ENCODE measurements at places on chromosomes 1 and 21. TPM values are rescaled to one million over a fixed set of nuclear protein-coding genes. Genes with fewer than 3 reads are reported as not detected.

DNA sequence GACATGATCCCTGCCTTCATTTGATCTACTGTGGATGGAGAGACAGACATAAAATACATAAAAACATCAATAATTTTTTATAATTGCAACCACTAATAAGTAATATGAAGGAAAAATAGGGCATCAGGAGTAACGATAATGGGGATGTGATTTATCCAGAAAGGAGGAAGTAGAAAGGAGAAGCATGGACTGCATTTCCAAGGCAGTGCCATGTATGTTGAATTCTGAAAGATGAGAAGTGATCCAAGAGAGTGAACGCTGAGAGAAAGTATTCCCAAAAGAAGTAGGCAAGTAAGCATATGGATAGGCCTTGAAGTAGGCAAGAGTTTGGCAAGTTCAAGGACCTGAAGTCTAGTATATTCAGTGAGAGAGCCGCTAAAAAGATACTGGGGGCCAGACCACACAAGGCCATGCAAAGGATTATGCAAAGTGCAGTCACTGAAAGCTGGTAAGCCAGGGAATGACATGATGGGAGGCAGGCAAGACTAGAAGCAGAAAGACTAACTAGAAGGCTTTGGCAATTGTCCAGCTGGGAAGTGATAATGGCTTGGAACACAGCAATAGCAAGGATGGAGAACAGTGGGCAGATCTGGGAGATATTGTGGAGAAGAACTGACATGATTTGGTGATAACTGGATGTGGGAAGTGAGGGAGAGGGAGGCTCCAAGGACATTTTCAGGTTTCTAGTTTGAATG is 85.9 kb downstream of the TM2D1 start:
- H3K27me3 ChIP-seq = no peaks in the 10 kb centered on the region
- peak overlapping the region; percentile 76 for H3K27ac ChIP-seq
- H3K36me3 ChIP-seq = no peaks in the 10 kb centered on the region

GRCh38 chr21:35032474-35033263 is 16.4 kb downstream of the RUNX1 start:
- no peaks in the 10 kb centered on the region for H3K27me3 ChIP-seq
- H3K4me3 ChIP-seq = no peak overlapping the region
- no peaks in the 10 kb centered on the region for H3K4me1 ChIP-seq
- DNase-seq = no peak
- H3K36me3 ChIP-seq = no peaks in the 10 kb centered on the region

GRCh38 chr1:121516234-121516967 is 331.6 kb downstream of the SRGAP2C start:
- no peak overlapping the region for H3K27ac ChIP-seq
- no peaks in the 10 kb centered on the region for H3K4me1 ChIP-seq
- no peak for DNase-seq
- H3K27me3 ChIP-seq = peaks cover 3% of the 10 kb centered on the region
- no peak overlapping the region for H3K4me3 ChIP-seq

GRCh38 chr1:85290826-85291225 is 14.4 kb upstream of the BCL10 start:
- no peaks in the 10 kb centered on the region for H3K4me1 ChIP-seq
- DNase-seq = no peak
- H3K27me3 ChIP-seq = no peaks in the 10 kb centered on the region
- H3K4me3 ChIP-seq = no peak overlapping the region
- no peak overlapping the region for H3K27ac ChIP-seq

- no peaks in the 10 kb centered on the region for H3K4me1 ChIP-seq
- DNase-seq = no peak
- H3K36me3 ChIP-seq = no peaks in the 10 kb centered on the region
- H3K27ac ChIP-seq = no peak overlapping the region
- H3K27me3 ChIP-seq = no peaks in the 10 kb centered on the region
- no peak overlapping the region for H3K4me3 ChIP-seq
Observed at GRCh38 chr1:31432592-31433395, 19.8 kb downstream of the SERINC2 start.

DNA sequence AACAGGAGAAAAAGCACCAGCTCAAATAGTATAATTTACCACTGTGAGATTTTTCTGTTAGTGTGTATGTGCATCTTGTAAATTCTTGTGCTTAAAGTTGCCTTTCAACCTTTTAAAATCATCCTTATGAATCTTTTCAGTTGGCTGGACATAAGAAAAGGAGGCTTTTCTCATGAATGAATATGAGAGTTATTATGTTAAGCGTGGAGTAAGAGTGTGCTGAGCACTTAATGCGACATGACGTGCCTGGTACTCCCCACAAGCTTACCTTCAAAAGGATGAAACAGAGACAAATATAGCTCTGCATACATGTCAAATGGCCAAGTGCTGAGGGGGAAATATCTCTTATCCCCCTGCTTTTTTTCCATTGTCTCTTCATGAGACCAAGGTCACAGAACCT is 85.3 kb upstream of the ADGRL2 start:
- DNase-seq = no peak
- H3K27ac ChIP-seq = no peak overlapping the region
- H3K4me1 ChIP-seq = no peaks in the 10 kb centered on the region
- no peaks in the 10 kb centered on the region for H3K27me3 ChIP-seq
- H3K4me3 ChIP-seq = no peak overlapping the region

DNA sequence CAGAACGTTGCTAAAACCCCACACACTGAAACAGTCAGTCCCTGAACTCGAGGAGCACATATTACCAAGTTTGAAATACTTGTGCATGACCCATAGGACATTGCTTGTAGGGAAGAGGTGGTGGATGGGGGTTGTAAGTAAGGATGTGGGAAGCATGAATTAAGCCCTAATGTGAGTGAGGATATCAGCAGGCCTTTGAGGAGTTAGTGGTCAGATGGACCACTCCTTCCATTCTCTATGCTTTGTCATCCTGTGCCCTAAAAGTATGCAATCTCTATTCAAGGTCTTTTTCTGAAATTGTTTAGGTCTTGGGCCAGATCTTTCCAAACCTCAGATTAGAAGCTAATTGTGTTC is 70.9 kb upstream of the SAMSN1 start:
- no peak overlapping the region for H3K4me3 ChIP-seq
- no peak overlapping the region for H3K27ac ChIP-seq
- no peaks in the 10 kb centered on the region for H3K36me3 ChIP-seq

DNA sequence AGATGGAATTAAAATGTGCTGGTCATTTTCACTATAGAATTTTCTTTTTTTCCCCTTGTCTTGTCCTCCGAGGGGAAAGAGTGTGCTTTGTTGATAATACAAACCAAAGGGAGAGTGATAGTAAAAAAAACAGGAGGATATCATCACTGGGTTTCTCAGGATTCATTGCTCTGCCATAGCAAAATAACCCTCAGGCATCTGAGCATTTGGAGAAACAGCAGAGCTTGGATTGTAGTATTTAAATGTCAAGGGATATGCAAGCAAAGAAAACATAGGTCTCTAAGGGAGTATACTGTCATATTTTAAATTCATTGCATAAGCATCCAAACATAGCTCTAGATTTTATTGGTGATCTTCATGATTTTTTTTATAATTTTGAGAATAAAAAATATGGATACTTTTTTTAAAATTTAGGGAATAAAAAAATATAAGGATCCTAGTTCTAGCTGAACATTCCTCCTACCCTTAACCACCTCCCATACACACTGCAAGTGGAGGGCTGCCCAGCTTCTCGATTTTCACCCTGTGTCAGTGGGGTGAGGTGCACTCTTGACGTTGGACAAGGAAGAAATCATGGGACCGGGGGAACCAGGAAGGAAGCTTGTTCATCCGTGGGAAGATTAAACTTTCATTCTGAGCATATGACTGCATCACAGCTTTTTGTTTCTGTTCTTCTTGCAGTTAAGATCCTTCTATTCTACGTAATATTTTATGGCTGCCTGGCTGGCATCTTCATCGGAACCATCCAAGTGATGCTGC is 4.4 kb downstream of the ATP1B1 start:
- peak overlapping the region; percentile 73 for H3K4me3 ChIP-seq
- no peak for DNase-seq
- peaks cover 33% of the 10 kb centered on the region for H3K36me3 ChIP-seq
- peaks cover 66% of the 10 kb centered on the region for H3K4me1 ChIP-seq
- H3K27me3 ChIP-seq = no peaks in the 10 kb centered on the region

GRCh38 chr21:42666023-42666747 is 12.8 kb downstream of the PDE9A start:
- no peaks in the 10 kb centered on the region for H3K27me3 ChIP-seq
- H3K36me3 ChIP-seq = no peaks in the 10 kb centered on the region
- no peak overlapping the region for H3K27ac ChIP-seq
- H3K4me3 ChIP-seq = no peak overlapping the region

DNA sequence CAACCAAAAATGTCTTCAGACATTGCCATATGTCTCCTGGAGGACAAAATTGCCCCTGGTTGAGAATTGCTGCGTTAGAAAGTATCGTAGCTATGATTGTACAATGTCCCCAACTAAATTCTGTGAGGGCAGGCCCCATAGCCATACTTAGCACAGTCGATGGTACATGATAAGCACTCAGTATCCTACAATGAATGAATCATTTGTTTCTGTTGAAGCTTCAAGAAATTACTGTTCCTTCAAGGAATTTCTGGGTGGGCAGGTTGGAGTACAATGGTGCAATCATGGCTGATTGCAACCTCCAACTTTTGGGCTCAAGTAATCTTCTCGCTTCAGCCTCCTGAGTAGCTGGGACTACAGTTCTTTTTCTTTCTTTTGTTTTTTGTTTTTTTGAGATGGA is 4.7 kb downstream of the CAP1 start:
- no peaks in the 10 kb centered on the region for H3K27me3 ChIP-seq
- no peak for DNase-seq
- H3K4me1 ChIP-seq = peaks cover 64% of the 10 kb centered on the region
- no peak overlapping the region for H3K4me3 ChIP-seq
- peak overlapping the region; percentile 7 for H3K27ac ChIP-seq

GRCh38 chr1:156001662-156002171 is 19.0 kb downstream of the SSR2 start:
- no peak overlapping the region for H3K4me3 ChIP-seq
- no peaks in the 10 kb centered on the region for H3K27me3 ChIP-seq
- no peak for DNase-seq

SLC2A5 gene
- total RNA-seq = 0.94 TPM

MR1 gene
- 9.9 TPM for total RNA-seq

NUAK2 gene
- total RNA-seq = 1.7 TPM
